ENCODE measurements at places on chromosomes 7 and 10.

DNA sequence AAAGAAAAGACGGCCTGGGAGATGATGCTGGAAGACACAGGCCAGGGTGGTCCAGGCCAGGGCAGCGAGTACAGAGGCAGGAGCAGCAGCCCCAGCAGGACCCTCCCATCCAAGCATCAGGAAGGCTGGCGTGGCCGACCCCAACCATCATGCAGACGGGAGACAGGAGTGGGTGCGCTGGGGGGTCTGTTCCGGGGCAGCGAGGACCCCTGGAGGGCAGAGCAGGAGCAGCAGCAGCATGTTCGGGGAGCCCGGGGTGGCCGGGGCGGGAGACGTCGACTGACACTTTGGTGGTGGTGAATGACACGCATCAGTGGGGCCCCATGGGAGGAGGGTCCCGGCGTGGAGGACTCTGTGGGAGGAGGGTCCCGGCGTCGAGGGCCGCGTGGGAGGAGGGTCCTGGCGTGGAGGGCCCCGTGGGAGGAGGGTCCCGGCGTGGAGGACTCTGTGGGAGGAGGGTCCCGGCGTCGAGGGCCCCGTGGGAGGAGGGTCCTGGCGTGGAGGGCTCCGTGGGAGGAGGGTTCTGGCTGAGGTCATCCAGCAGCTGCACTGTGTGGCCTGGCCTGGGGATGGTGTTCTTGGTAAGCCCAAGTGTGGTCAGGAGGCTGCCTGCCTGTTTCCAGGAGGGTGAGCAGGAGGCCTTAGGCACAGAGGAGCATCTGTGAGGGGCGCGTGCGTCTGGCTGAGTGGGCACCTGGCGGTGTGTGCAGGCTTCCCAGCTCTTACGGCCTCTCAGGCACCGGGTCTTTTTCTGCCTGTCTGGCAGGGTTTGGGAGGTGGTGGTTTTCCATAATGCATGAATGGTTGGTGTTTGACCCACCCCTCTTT, 38.9 kb downstream of the FAM20C start:
- DNase-seq, result no peak

- no peak for DNase-seq
Measured at GRCh38 chr7:77266291-77266794, 66.7 kb upstream of the FGL2 start.

DNA sequence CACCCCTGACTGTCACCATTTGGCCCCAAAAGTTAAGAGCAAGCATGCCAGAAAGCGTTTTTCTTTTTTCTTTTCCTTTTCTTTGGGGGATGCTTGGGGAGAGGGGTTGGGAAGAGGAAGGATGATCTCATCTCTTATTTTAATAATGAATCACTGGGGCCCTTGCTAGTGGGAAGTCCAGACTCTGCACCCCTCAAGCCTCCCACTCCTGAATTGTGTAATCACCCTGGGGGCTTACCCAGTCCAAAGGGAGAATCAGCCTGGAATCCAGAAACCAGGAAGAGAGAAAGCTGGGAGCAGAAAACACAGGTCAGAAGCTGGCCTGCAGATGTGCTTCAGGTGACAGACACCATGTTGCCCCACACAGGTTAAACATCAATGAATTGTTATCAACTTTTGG, 14.7 kb upstream of the HABP2 start:
- DNase-seq, result no peak

DNA sequence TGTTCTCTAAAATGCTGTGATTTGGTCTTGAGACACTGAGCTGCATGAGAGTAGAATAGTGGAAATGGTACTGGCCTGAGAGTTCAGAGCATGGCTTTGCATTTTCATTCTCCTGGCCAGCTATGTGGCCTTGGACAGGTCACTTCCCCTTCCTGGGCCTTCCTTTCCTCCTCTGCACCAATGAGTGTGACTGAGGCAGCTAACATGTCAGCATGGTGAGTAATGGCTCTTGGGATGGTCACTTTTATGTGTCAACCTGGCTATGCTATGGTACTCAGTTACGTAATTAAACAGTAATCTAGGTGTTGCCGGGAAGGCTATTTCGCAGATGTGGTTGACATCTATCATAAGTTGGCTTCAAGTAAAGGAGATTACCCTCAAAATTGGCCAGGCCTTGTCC, 109.3 kb downstream of the RTKN2 start:
- no peak for DNase-seq

- DNase-seq, result no peak
Measured at GRCh38 chr7:93843260-93843659, 47.3 kb downstream of the TFPI2 start.

GRCh38 chr7:77439572-77439971, 23.4 kb upstream of the GSAP start:
- DNase-seq, result no peak

- DNase-seq, result no peak
Measured at GRCh38 chr10:117260084-117260483, 19.2 kb downstream of the SLC18A2 start.

DNA sequence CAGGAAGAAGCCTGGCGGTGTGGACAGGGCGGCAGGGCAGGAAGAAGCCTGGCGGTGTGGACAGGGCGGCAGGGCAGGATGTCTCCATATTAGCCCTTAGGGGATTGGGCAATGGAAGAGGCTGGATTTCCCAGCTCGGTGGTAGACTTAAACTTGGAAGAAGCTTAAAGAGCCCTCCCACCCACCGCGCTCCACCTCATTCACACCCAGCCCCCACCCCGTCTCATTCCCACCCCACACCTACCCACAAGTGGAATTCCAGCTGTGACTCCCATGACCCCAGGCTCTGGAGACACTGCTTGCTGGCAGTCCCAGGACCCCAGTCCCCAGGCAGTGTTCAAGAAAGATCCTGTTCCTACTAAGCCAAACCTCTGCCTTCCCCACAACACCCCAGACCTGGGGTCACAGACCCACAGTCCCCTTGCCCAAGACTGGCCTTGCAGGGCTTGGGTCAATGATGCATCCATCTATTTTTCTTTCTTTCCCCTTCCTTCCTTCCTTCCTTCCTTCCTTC, 34.0 kb downstream of the SPDYE6 start:
- no peak for DNase-seq

- DNase-seq, result no peak
Measured at GRCh38 chr7:129781928-129782817, 170.6 kb downstream of the UBE2H start.

GRCh38 chr10:29688230-29688661, 53.5 kb upstream of the SVIL start:
- DNase-seq, result peak; percentile 2

DNA sequence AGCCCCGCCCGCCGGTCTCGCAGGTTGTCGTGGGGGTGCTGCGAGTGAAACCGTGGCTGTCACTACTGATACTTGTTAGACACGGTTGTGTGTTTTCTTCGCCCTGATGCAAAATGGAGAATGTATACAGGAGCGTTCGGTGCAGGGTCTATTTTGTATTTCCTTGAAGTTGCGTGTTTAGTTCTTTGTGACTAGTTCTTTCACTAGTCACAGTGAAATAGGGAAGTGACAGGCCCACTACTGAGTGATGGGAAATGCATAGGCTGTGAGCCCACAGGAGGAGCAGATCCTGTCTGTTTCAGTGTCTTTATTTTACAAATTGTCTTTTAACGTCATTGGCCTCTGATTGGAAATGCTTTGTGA, 675 bp downstream of the ABRAXAS2 start:
- DNase-seq, result no peak
